Adrenal gland (tissue), 19 donors: ENCODE measurements at places on chromosomes 3 and 15.

- DNase-seq = no peak
These were observed 603 bp upstream of the SELENOK start for GRCh38 chr3:53892286-53892637.

DNA sequence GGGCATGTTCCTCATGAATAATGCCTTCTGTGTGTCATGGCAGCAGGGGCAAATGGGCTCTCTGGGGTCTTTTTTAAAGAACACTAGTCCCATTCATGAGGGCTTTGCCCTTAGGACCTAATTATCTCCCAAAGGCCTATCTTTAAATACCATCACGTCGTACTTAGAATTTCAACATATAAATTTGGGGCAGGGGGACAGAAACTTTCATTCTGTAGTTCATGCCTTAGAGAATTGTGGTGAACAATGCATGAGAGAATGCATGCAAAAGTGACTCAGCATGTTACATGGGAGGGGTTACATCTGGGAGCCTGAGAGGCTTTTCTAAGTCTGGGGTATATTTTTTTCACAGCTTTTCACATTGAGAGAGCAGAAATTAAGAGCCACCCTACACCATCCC is 208.5 kb upstream of the ROPN1 start:
- no peak for DNase-seq

- no peak for DNase-seq
These were observed 60.2 kb downstream of the SLTM start for GRCh38 chr15:58873267-58873666.

- DNase-seq = no peak
These were observed 9.4 kb upstream of the EID1 start for GRCh38 chr15:48868536-48868935.

GRCh38 chr3:128240232-128240631 is 87.0 kb downstream of the EEFSEC start:
- no peak for DNase-seq

GRCh38 chr15:50765195-50765967 is at the start of gene SPPL2A:
TSS of gene SPPL2A (minus strand) at chr15:50765706. CDS start at chr15:50765533, 173 bp downstream.
- peak; percentile 93 for DNase-seq

DNA sequence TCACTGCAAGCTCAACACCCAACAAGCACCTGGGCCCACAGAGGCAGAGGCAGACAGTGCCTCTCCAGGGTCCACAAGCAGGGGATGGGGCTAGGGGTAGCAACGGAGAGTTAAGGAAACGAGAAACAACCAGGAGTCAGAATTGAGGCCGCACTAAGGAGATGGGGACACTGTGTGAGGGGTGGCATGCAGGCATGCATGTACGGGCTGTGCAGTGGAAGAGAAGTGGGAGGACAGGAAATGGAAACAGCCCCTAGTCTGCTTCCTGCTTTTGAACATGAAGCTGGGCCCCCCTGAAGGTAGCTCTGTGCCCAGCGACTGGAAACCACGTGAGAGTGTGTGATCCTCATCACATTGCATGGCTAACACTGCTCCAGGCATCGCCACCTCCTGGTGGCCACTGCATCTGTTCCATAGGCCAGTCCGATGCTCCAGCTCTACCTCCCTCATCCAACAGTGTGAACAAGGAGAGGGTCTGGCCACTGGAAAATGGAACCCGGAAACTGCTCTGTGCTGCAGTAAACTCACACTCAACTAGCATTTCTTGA is 44.0 kb downstream of the XXYLT1 start:
- DNase-seq = no peak

- no peak for DNase-seq
These were observed 24.1 kb downstream of the ZNF80 start for GRCh38 chr3:114213292-114213626.

GRCh38 chr3:182242489-182242942 is 530.8 kb downstream of the SOX2 start:
- DNase-seq = no peak

- no peak for DNase-seq
These were observed 55.8 kb downstream of the TBC1D5 start for GRCh38 chr3:17686613-17687012.

DNA sequence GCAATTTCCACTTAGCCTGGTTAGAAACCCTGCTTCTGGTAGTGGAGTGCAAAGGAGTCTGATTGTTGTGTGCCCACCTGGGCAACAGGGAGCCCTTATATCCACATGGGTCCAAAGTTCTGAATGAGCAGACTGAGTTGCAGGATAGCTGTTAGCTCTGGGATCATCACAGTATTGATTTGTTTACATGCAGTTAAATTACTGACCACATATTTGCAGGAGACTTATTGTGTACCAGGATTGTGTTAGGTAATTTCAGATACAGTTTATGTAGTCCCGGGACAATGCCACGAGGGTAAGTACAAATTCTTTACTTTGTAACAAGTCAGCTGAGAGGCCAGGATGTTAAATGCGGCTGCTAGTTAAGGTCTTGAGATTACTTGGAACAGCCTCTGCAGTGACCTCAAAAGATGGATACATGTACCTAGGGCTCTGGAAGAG is 18.8 kb downstream of the ARHGEF26 start:
- DNase-seq = no peak

DNA sequence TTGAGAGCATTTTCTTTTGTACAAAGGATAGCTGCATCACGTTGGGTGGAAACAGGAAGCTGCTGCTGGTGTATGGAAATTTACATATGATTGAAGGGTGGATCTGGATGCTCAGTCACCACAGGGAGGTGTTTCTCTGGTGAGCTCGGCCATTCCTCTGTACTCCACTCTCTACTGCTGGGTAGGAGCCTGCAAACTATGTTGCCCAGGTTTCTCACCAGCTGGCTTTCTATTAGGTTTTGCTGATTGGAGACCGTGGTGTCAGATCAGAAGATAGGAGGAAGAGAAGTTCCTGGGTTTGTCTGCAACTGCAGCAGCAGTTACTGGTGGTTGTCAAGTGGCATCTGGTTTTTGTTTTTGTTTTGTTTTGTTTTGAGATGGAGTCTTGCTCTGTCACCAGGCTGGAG is 61.7 kb downstream of the TAMM41 start:
- no peak for DNase-seq

GRCh38 chr3:196202516-196202970 is 8.7 kb downstream of the ZDHHC19 start:
- no peak for DNase-seq

DNA sequence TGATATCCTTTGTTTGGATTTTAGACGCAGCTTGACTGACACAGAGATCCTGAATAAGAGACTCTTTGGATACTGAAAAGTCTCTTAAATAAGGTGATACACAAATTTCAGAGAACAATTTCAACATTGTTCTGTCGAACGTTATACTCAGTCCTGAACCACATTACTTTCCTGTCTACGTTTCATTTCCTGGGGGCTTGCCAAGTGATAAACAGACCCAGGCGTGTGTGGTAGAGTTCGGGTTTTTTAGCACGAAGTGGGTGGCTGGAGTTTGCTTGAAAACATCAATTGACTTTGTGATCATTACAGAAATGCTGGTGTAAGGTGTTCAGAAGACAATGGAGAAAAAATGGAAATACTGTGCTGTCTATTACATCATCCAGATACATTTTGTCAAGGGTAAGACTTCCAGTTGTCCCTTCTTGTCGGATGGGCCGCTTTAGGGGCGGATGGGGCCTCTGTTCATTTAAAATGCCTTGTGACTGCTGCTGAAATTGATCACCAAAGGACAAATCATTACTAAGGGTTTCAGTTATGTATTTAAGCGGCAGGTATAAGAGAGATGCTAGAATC is at the start of gene CD96:
Gene CD96, plus strand, starts transcription at position 287 of the 573 bp plus-strand sequence. Its CDS starts 52 bp downstream, at position 339.
- DNase-seq = no peak

- DNase-seq = no peak
These were observed 43.0 kb upstream of the IDH2 start for GRCh38 chr15:90145259-90145658.

- no peak for DNase-seq
These were observed 367 bp upstream of the TARS3 start for GRCh38 chr15:101724675-101725005.

DNA sequence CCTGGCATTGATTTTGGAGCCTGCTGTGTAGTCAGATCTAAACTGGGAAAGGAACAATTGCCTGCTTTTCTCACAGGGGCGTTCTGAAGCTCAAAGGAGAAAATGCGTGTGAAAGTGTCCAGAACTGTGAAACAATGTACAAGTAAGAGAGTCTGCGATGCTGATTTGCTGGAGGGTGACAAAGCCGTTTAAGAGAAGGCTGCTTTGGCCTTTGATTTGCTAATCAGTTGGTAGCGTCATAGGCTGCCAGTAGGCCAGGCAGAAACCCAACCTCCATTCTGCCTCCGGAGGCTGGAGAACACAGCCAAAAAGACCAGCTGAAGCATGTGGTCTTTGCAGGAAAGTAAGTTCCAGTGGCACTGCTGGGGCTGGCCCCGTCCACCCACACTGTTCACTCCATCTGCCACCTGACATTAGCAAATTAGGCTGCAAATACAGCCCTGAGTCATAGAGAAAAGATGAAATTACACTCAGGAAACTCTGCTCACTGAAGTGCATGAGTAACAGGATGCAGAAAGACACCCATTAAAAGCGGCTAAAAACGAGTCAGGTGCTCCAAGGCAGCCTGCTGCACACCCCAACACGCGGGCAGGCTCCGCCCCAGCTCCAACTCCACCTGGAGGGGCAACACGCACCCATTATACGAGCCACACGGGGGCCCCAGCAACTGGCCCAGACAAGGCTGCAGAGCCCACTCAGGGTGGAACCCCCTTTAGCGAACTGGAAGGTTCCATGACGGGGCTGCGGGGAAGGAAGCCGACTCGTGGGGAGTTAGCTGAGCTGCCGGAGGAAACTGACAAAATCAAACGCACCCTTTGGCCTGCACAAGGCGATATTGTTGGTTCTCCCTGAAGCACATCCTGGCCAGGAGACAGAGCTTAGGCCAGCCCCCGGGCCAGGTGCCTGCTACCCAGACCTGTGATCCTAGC is 31.6 kb downstream of the ZDHHC19 start:
- no peak for DNase-seq

DNA sequence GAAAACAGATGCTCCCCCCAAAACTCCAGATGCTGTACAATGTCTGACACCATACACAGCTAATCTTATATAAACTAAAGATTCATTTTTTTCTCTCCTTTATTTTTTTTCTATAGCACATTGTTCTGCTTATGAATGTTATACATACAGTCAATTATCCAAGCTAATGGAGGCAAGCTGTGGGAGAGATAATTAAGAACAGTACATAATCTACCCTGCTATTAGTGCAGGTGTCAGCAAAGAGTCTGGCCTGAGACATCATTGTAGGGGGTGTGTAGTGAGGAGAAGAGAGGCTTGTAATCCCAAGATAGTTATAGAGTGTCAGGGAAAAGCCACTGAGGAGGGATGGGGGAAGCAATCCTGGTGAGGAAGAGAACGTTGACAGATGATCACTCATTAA is 25.4 kb upstream of the CHMP2B start:
- no peak for DNase-seq

DNA sequence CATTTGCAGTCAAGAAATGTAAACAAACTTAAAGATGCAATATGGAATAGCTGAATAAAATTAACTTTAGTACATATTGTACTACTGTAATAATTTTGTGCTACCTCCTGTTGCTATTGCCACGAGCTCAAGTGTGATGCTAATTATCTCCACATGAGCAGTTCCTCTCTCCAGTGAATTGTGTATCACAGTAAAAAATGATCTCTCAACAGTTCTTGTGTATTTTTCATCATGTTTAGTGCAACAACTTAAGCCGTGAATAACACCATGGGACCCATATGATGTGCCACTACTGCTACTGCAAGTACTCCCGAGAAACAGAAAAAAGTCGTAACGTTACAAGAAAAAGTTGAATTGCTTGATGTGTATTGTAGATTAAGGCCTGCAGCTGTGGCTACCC is 12.4 kb downstream of the RIOX2 start:
- DNase-seq = no peak

GRCh38 chr3:14378415-14378814 is 24.0 kb upstream of the SLC6A6 start:
- no peak for DNase-seq

- no peak for DNase-seq
These were observed 91.0 kb downstream of the CPN2 start for GRCh38 chr3:194259982-194260766.

- no peak for DNase-seq
These were observed 356.4 kb downstream of the MFSD1 start for GRCh38 chr3:159158213-159158612.

DNA sequence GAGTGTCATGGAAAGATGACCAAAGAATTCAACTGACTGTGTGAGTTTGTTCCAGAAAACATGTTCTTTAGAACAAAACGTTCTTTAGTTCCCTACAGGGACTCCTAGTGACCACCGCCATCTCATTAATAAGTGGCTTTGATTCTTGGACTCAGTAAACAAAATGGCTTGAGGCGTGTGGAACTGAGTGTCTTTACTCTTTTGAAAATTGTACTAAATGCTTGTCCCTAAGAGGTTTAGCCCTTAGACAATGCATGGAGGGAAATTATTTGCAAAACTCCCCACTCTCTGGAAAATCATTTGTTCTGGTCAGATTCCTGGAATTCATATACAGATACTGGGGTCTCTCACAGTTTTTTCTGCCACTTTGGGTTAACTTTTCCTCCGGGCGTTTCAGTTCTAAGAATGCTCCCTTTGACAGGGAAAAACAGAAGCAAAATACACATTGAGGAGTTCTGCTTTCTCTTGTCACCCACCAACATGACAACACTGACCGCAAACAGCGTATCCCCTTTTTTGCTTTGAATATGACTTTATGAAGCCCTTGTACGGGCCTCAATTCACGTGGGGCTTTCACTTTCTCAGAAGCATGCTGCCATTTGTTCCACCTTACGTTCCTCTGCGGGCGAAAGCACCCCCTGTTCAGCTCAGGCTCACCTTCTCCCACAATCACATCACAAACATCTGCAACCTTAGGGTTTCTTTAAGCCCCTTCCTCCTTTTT is 15.3 kb upstream of the NRROS start:
- peak; percentile 32 for DNase-seq

- DNase-seq = peak; percentile 13
These were observed 76.0 kb upstream of the GSK3B start for GRCh38 chr3:120170223-120170622.

DNA sequence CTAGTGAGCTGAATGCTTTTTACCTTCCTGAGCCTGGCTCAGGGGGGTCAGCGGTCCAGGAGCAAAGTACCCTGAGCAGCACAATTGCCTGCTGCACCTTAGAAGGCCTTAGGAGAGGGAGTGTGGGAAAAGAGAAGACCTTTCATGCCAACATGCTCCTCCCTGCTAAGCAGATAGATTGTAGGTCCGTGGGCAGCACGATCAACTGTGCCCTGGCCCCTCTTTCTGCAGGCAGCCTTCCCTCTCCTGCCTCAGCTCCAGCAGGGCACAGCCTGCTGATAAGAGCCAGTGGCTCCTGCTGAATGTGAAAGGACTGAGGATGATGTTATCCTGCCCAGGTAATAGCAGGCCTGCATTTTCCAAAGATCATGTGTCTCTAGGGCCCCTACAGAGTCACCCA is 4.1 kb downstream of the CORO2B start:
- no peak for DNase-seq
